NCI-H510A (cell line): ENCODE measurements at places on chromosomes 5 and 9.

GRCh38 chr9:105128908-105129600, 115.4 kb upstream of the SLC44A1 start:
- no peak for DNase-seq

DNA sequence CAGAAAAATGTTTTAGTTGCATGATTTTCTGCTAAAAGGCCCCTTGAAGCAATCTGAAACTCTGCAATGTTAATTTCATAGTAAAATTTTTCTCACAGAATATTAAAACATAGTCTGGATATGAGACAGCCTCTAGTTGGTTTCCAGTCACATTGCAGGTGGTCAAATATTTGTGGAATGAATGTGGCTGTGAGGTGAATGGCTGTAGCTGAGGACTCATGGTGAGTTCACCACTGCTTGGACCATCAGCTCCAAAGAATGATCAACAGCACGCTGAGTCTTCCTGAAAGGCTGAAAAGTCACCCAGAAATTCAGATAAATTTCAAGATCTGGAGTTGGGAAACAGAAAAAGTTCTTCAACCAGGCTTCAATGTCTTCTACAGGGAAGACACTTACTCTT, 79.8 kb downstream of the MAT2B start:
- DNase-seq = no peak

- DNase-seq = no peak
Measured at GRCh38 chr9:129471201-129472019, 149.5 kb downstream of the C9orf50 start.

DNA sequence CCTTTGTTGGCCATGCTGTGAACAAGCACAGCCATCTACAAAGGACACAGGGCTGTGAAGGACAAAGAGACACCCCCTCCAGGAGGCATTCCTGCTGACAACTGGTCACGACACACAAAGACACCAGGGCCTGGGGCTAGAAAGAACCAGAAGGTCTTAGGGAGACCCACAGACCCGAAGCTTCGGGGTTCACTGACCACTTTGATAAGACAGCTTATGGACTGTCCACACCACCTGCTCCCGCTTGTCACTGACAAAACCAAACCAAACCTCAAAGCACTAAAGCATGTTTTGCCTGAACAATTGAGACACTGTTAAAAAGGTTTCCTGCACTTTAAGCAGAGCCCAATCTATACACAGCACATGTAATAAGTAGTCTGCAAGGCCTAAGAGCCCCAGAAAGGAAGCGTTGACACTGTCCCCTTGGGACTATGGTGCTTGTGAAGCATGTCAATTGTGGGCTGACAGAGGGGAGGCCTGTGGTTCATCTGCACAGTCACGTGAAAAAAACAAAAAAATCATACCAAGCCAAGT, 185.0 kb downstream of the GAPVD1 start:
- DNase-seq = no peak

DNA sequence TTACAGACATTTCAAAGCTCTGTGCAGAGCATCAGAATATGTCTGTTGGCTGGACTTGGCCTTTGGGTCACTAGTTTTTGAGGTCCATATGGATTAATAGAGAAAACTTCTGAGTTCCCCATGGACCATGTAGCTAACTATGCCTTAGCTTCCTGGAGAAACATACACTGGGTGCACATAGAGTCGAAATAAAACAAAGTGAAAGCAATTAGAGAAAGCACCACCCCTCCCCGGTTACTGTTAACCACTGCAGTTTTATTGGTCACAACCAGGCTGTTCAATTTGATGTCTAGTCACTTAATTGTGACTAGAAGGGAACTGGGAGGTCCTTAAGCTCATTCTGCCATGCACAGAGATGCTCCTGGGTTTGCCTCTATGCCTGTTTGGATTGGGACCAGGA, 4.2 kb downstream of the FAM240B start:
- no peak for DNase-seq

DNA sequence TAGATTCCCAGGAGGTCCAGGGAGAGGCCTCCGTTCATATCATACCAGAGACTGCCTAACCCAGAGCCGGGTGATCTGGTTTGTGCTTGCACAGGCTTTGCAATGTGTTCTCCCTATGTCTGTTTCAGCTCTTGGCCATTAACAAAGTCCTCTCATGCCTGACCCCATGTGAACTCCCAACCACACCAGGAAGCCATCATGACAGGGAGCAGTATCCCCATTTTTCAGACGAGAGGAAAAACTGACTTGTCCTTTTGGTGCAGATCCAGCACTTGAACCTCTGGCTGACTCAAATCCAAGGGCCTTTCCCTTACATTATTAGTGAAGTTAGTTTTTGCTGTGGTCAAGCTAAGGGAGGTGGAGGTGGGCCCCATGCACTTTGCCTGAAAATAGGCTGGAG, 58.4 kb downstream of the TEX10 start:
- no peak for DNase-seq

- no peak for DNase-seq
Measured at GRCh38 chr9:37746448-37747270, 6.9 kb upstream of the TRMT10B start.

- no peak for DNase-seq
Measured at GRCh38 chr9:506281-506680, 291.6 kb downstream of the DOCK8 start.

GRCh38 chr9:109919736-109920408, 139.9 kb downstream of the PALM2AKAP2 start:
- no peak for DNase-seq

DNA sequence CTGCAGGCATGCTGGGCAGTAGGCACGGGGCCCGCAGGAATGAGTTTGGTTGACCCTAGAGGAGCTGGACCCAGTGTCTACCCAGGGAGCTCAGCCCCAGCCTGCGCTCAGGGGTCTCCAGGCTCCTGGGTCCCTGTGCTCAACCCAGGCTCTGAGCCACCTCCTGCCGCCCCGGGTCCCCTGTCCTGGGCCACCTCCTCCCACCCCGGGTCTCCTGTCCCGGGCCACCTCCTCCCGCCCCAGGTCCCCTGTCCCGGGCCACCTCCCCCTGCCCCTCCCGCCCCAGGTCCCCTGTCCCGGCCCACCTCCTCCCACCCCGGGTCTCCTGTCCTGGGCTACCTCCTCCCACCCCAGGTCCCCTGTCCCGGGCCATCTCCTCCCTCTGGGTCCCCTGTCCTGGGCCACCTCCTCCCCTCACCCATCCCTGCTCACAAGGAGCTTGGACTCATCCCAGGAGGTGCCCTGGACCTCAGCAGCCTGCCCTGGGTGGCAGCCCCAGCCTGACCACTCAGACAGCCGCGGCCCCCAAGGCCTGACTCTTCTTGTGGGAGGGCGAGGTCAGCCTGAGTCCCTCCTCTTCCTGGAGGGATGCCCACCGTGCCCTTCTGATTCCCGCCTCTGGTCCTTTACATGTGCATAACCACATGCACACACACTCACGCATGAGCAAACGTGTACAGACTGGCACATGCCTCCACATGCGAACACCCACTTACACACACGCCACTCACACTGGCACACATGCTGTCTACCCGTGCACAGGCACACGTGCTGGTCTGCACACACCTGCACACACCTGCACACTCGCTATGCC, 2.4 kb downstream of the LCN12 start:
- DNase-seq = no peak

GRCh38 chr5:163366757-163367156, 70.6 kb upstream of the CCNG1 start:
- no peak for DNase-seq

DNA sequence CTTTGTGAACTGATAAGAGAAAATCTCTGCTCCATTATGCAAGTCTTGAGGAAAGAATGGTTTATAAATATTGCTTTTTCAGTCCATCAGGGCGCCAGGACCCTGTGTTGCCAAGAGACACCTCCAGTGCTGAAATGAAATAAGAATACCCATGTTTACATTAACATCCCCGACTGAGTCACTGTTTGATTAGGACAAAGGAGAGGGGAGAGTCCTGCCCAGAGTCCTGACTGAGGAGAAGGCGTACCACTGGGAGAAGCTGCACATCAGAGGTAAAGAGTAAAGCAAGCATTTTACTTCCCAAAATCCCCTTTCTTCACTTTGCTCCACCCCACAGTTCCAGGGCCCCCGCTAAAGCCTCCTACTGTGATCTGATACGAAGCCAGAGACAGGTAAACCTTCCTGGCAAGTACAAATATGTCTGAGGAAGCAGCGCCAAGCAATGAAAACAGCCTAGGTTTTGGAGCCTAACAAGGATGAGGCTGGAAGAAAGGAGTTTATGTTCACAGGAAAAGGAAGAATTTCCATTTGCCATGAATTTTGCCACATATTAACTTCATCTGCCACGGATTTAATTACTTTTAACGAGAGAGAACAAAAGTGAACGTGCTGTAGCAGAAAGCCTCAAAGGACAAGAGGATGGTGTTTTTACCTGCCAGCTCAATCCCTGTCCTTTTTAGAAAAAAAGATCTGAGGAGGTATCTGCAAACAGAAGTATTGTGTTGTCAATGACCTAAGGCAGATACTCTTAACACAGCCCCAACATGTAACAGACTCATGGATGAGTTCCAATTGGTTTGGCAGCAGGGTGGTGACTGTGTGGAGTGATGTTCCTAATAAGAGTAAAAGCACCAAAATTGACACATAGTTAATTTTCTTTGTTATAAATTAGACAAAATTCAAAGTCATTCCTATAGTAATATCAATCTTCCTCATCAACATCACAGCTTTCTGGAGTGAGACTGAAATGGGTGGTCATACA, 209.4 kb upstream of the TLE4 start:
- peak; percentile 6 for DNase-seq

DNA sequence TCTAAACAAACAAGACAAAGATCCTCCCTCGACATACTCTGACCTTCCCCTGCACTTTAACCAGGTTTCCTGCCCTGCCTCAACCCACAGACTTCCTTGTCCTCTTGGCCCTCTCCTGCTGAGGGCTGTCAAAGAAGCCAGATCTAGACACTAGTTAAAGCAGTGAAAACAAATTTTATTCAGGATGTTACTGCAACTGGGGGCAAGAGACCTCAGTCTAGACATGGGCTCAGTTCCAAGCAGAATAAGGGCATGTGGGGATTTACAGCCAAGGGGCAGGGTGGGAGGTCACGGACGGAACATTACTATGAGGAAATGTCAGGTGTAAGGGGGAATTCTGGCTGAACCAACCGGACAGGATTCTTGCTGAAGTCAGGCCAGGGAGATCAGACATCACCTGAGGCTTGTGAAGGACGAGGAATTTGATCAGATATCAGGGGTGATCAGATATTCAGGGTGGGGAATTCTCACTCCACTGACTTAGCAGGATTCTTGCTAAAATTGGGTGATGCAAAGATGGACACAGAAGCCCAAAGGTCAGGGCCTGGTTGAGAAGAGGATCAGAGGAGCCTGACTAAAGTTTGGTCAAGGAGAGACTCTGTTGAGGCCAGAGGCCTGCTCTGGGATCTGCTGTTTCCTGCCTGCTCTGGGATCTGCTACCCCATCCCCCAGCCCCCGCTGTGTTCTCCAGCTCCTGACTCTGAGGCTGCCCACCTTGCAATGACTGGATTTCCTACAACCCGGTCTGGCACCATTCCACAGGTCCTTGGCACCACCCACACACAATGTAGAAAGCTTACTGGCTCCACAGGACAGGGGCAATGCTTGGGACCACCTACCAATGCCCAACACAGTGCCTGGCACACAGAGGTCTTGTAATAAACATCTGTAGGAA, 21.5 kb downstream of the GABBR2 start:
- DNase-seq = no peak
